ENCODE measurements at places on chromosomes 7 and 10. TPM values are rescaled to one million over a fixed set of nuclear protein-coding genes. Genes with fewer than 3 reads are reported as not detected.
A peak's percentile ranks its signal among the peaks of the same experiment; 100 is the strongest.

- H3K27me3 ChIP-seq = no peaks in the 10 kb centered on the region
- DNase-seq = no peak
- H3K4me1 ChIP-seq = no peaks in the 10 kb centered on the region
- H3K4me3 ChIP-seq = no peak overlapping the region
These were observed 62.1 kb upstream of the PRSS58 start for GRCh38 chr7:142319970-142320369.

DNA sequence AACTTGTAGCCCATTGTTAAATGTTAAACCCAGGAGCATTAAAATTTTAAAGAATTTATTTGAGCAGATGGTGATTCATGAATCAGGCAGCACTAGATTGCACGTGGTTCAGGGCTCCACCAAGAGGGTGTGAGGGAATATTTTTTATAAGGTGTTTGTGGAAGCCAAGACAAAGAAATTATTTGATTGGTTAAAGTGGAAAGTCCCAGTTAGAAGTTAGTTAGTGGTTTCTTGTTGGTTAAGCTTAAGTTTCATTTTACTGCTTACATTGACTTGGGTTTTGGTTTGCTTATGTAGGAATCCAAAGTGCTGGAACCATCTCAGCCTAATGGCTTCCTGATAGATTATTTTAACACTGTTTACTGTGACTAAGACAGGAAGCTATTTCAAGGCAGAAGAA lies 906.2 kb downstream of the LRMDA start:
- no peaks in the 10 kb centered on the region for H3K4me1 ChIP-seq
- DNase-seq = no peak
- no peak overlapping the region for H3K4me3 ChIP-seq
- H3K36me3 ChIP-seq = no peaks in the 10 kb centered on the region

- peaks cover 16% of the 10 kb centered on the region for H3K27me3 ChIP-seq
- H3K4me1 ChIP-seq = no peaks in the 10 kb centered on the region
- no peak overlapping the region for H3K27ac ChIP-seq
- DNase-seq = peak; percentile 9
These were observed 35.4 kb upstream of the KNDC1 start for GRCh38 chr10:133124357-133125211.

GRCh38 chr10:102322914-102323313 lies 72.6 kb upstream of the NFKB2 start:
- no peak for DNase-seq
- no peaks in the 10 kb centered on the region for H3K36me3 ChIP-seq
- H3K27ac ChIP-seq = no peak overlapping the region
- H3K4me3 ChIP-seq = no peak overlapping the region

GRCh38 chr7:120274482-120274881 lies 1.5 kb downstream of the KCND2 start:
- no peaks in the 10 kb centered on the region for H3K36me3 ChIP-seq
- no peak overlapping the region for H3K27ac ChIP-seq
- no peak for DNase-seq
- H3K4me1 ChIP-seq = peaks cover 9% of the 10 kb centered on the region
- H3K27me3 ChIP-seq = peaks cover 19% of the 10 kb centered on the region
- H3K4me3 ChIP-seq = no peak overlapping the region

Gene MBL2
- not detected for total RNA-seq

Gene ZFYVE27
- total RNA-seq = 30.9 TPM
